COLO829 (cell line): ENCODE measurements at places on chromosomes 3 and 15.
A peak's percentile ranks its signal among the peaks of the same experiment; 100 is the strongest.

- DNase-seq, result peak; percentile 63
Measured at GRCh38 chr15:67149068-67149772, 83.8 kb downstream of the SMAD3 start.

- no peak for DNase-seq
Measured at GRCh38 chr15:47484059-47484458, 233.2 kb upstream of the SEMA6D start.

DNA sequence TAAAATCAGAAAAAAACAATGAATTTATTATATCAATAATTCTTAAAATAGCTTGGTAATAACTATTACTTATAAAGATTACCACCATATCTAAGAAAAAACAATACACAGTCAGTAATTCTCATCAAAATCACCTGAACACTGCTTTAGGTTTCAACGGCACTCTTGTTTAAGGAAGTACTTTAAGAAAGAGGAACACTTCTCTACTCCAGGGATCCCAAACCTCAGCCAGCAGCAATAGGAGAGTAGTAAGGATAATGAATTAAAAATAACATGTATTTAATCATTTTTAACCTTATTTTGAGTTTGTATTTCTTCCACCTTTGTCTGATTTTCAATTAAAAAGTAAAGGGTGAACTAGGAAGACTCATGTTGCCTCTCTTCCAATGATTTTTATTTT, 494.0 kb upstream of the NR2F2 start:
- DNase-seq, result no peak

GRCh38 chr15:63923993-63924950, 90.5 kb upstream of the HERC1 start:
- DNase-seq, result no peak

DNA sequence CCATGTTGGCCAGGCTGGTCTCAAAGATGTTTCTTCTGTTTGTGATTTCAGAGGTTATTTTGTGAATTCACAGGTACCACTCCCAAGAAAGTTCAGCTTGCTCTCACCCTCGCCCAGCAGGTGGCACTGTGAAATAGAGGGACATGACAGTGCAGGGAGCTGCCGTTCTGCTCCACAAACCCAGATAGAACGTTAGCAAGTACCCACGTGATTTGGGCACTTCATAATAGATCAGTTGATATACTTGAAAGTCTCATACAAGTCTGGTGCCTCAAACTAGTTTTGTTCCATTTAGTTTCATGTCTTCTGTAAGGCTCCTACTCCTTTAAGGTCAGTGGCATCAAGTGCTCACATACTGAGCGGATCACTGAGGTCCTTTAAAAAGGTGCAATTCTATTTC, 45.5 kb downstream of the FILIP1L start:
- DNase-seq, result peak; percentile 85

- DNase-seq, result no peak
Measured at GRCh38 chr3:13349823-13350222, 70.3 kb downstream of the NUP210 start.

- no peak for DNase-seq
Measured at GRCh38 chr15:68991723-68992122, 22.8 kb upstream of the NOX5 start.

GRCh38 chr3:147651107-147651778, 242.1 kb downstream of the ZIC1 start:
- no peak for DNase-seq

DNA sequence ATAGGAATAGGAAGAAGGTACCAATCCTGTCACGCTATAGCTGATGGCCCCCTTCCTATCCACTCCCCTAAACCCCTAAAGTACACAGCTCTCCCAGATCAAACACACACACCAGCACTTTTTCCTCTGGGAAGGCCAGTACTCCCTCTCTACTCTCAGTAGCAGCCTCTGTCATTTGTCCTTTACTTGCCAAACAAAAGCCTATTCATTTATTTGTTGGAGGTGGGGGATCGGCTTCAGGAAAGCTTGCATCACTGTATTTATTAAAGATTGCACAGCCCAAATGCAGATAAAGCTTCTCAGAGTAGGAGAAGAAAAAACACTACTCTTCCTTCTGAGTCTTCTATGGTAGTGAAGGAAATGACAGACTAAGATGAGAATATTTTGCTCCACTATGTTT, 429.7 kb upstream of the RASGRP1 start:
- DNase-seq, result peak; percentile 57

- DNase-seq, result peak; percentile 4
Measured at GRCh38 chr3:113867506-113867905, 28.9 kb downstream of the GRAMD1C start.

DNA sequence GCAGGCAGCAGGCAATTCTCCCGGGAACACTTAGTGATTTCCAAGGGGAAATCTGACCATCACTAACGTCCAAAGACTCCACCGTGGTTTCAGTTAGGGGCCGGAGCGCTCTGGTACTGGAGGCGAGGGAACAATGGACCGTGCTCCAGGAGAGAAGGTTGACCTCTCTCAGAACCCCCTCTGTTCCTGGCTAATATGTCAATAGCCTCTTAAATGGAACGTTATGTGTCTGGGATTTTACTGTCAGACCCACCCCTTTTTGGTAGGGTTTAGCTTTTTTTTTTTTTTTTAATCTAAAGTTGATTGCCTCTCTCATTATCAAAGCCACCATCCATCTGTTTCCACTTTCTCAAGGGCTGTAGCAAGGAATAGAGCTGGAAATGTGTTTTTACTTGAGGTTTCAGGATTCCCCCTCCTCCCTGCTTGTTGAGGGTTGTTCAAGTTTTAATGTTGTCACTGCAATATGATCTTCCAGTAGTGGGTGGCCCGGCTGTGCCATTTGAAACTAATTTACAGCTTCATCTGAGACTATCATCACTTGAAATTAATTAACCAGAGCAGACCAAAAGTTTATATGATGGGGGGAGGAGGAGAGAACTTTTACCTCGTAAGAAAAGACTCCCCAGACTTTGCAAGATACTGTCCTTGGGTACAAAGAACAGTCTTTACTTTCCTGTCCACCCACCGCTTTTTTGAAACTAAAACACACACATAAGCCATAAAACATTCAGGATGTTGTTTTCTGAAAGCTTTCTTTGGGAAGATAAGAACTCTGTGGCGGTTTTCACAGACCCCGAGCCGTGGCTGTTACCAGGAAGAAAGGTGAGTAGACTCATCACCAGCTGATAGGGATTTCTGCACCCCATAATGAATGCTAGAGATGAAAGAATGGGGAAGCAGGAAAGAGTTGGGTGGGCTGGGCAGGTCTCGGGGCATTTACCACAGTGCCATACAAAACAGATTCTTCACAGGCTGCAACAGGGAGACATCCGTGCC, 187.8 kb downstream of the UACA start:
- DNase-seq, result no peak

DNA sequence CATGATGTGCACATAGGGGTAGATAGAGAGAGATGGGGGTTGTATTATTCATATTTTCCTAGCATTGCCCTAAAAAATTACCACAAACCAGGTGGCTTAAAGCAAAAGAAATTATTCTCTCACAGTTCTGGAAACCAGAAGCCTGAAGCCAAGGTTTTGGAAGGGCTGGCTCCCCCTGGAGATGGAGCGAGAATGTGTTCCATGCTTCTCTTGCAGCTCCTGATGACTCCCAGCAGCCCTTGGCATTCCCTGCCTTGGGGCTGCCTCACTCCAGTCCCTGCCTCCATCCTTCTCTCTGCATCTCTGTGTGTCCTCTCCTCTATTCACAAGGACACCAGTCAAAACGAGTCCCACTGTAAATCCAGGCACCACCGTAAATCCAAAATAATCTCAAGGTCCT, 91.5 kb upstream of the FAM174B start:
- no peak for DNase-seq

GRCh38 chr3:123751433-123751832, 132.7 kb downstream of the MYLK start:
- DNase-seq, result no peak

DNA sequence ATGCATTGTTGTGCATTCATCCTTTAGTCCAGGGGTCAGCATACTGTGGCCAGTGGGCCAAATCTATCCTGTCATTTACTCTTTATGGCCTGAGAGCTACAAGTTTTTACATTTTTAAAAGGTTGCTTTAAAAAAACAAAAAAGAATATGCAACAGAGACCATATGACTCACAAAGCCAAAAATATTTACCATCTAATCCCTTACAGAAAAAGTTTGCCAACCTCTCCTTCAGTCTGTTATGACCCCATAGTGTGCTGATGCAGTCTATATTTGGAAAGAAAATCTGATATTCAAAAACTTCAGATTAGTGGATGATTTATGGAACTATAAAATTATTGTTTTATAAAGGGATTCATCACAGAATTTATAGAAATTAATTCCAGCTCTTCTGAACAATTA, 237.5 kb upstream of the IL12A start:
- DNase-seq, result no peak

DNA sequence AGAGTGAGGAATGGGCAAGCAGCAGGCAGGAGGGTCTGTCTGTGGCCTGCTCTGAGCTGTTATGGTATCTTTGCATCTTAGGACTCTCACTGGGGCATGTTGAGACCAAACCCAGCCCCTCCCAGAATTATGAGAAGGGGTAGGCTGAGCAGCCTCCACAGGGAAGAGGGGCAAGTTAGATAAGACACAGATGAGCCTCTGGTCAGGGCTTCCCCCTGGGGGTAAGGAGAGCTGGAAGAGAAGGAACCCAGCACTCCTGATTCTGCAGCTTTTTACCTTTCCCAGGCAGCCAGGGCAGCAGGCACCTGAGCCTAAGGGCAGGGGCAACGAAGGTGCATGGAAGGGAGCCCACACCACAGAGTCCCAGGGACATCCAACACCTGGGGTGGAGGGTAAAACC, 19.3 kb downstream of the DUOX1 start:
- no peak for DNase-seq

DNA sequence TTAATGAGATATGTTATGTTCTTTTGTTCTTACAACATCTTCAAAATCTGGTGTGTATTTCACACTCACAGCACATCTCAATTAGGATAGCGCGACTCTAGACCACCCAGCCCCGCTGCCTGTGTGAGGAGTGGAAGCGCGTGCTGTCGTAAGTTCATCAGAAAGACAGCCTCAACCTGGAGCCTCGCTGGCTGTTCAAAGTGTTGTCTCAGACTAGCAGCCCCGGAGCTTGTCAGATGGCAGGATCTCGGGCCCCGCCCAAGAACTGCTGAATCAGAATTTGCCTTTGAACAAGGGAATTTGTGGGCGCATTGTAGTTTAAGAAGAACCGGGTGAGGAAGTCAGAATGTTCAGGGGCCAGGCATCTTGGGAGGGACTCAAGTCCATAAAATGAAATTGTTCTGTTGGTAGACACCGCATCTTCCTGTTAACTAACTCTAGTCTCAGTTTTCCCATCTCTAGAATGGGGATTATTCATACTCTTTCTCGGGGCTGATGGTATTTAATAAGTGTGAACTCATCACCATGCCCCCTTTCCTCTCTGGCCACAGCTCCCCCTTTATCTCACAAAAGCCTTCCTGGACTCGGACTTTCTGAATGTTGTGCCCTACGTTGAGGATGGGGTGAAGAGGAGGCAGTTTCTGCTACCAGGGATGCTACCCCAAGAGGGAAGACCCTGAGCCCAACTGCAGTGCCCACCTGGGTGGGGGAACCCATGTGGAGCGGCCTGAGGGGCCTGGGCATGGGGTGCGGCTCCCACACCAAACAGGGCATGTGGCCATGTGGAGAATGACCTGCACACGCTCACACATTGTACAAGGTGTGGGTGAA, 40.4 kb downstream of the BHLHE40 start:
- DNase-seq, result no peak

- DNase-seq, result no peak
Measured at GRCh38 chr3:42117175-42118008, 26.2 kb downstream of the TRAK1 start.

DNA sequence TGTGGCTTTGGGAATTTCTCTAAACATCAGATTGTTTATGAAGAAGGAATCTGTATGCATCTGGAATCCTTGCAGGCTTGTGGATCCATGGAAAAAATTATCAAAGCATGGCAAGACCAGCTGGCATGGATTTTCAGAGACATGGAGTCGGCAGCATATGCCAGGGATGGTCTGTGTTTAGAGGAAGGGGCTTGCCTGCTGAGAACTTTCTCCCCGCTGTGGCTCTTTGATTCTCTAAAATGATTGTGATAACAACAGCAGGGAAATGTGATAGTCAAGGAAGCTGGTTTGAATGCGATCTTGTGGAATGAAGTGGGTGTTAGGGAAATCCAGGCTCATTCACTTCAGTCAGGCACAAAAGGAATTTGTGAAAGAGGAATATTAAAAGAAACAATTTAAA, 245.7 kb upstream of the THRB start:
- DNase-seq, result no peak

- DNase-seq, result no peak
Measured at GRCh38 chr15:70199124-70199482, 101.4 kb upstream of the TLE3 start.

GRCh38 chr15:66724732-66725463, 22.9 kb downstream of the SMAD6 start:
- no peak for DNase-seq

GRCh38 chr3:56837196-56837955, 35.6 kb upstream of the ARHGEF3 start:
- no peak for DNase-seq

GRCh38 chr3:45583021-45583851, 11.3 kb upstream of the LIMD1 start:
- DNase-seq, result peak; percentile 91
